Motor neuron (in vitro differentiated cells): ENCODE measurements at places on chromosomes 1 and 21.
A peak's percentile ranks its signal among the peaks of the same experiment; 100 is the strongest.

DNA sequence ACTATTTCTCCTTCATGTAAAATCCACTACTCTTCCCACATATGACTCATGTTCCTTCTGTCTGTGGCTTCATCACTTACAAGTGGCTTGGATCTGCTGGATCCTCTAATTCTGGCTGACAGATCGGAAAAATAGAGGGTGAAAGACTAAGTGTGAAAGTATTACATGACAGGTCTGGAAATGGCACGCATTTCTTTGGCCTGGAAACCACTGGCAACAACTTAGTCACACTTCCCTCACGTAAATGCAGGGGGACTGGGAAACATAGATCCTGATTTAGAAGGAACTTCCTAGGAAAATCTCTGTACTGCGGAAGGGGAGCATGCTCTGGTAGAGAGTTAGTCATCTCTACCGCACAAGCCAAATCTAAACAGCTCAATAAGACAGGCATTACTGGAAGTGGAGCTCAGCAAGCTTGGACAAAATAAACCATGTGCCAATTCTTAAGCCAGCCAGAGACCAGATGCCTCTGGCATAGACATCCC lies 305.4 kb upstream of the PTBP2 start:
- peak; percentile 49 for ATAC-seq

DNA sequence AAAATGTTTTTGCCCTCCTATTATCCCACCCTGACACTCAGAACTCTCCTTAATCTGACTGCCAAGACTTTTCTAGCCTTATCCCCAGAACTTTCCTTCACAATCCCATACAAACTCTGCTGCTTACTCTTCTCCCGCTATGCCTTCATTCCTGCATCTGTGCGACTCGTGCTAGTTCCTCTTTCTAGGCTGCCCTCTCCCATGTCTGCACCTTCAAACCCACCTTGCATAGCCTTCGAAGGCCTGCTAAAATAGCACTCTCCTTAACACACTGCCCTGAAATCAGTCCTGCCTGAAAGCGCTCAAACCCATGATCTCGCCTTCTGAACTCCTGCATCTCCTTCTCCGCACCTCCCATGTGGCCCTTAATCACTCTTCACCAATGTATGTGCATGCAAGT lies 2.5 kb upstream of the NCF2 start:
- no peak for ATAC-seq

DNA sequence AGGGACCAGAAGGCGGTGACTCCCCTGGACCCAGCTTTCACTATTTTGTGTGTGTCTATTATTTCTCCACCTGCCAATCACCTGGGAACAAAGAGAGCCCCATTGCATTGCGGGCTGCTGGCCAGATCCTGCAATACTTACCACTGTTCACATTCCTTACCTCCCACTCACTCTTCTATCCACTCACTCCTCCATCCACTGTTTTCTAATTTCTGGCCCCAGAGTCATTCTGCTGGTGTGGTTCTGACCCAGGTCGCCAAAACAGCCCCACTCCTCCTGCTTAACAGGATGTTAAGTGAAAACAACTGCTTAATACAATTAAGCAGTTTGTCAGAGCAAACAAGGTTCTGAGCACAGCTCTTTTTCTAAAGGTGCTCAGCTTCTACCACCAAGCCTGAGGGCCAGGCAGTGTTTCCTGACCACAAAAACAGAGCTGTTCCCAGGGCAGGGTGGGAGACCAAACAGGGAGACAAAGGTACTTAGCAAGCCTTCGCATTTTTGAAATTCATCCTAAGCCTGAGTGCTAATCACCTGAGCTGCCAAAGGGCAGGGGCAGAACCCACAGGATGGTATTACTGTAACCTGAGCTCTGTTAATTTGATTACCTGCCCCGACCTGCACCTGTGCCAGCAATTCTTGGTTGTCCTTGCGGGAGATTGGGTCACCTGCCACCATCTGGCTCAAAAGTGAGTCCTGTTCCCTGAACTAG lies 38.5 kb upstream of the EFCAB14 start:
- ATAC-seq = no peak

DNA sequence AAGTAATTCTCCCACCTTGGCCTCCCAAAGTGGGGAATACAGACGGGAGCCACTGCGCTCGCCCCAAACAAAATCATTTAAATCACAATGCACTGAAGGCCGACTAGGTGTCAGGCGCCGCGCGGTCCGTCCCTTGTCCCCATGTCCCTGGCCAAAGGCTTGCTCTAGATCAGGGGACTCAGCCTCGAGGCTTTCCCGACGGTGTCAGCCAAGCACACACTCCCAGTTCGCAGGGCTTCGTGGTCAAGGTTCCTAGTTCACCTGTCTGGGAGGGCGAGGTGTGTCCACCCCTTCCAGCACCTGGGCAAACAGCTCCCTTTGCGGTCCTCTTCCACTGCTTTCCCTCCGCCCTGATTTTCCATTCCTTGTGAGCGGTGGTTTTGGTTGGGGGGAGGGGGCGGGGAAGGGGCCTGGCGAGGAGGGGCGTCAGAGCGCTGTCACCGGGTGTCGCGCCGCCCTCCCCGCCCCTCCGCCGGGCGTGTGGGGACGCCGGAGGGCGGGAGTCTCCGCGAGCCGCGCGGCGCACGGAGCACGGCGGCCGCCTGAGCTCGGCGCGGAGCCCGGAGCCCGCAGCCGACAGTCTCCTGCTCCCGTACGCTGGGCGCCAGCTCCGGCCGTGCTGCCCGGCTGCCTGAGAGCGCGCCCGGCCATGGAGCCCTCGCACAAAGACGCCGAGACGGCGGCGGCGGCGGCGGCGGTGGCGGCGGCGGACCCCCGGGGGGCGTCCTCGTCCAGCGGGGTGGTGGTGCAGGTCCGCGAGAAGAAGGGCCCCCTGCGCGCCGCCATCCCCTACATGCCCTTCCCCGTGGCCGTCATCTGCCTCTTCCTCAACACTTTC lies at the start of gene STUM:
STUM (plus strand) TSS at position 509 of the 838 bp plus-strand sequence; CDS start at position 650, 141 bp downstream.
- peak; percentile 75 for ATAC-seq

DNA sequence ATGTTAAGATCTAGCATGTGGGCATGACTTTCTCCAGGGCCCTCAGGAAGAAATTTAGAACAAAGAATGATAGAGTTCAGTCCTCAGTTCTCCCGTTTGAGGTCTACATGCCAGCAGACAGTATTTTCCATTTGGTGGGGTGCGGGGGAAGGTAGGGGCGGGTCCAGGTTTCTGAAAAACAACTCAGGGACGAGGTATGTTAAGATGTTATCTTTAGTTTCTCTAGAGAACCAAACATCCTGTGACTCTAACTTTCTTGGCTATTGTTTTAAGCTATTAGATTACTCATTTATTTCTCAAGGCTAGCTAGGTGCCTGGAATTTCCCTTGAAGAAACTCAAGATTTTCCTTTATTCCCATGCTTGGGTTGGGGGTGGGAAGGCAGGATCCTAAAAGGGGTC lies 42.3 kb upstream of the SYT14 start:
- ATAC-seq = no peak

GRCh38 chr1:212212906-212213305 lies 72.3 kb upstream of the PPP2R5A start:
- no peak for ATAC-seq

DNA sequence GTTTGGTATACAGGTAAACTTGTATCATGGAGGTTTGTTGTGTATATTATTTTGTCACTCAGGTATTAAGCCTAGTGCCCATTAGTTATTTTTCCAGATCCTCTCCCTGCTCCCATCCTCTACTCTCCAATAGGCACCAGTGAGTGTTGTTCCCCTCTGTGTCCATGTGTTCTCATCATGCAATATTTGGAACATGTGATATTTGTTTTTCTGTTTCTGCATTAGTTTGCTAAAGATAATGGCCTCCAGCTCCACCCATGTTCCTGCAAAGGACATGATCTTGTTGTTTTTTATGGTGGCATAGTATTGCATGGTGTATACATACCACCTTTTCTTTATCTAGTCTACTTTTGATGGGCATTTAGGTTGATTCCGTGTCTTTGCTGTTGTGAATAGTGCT lies 10.9 kb downstream of the PHACTR4 start:
- no peak for ATAC-seq

DNA sequence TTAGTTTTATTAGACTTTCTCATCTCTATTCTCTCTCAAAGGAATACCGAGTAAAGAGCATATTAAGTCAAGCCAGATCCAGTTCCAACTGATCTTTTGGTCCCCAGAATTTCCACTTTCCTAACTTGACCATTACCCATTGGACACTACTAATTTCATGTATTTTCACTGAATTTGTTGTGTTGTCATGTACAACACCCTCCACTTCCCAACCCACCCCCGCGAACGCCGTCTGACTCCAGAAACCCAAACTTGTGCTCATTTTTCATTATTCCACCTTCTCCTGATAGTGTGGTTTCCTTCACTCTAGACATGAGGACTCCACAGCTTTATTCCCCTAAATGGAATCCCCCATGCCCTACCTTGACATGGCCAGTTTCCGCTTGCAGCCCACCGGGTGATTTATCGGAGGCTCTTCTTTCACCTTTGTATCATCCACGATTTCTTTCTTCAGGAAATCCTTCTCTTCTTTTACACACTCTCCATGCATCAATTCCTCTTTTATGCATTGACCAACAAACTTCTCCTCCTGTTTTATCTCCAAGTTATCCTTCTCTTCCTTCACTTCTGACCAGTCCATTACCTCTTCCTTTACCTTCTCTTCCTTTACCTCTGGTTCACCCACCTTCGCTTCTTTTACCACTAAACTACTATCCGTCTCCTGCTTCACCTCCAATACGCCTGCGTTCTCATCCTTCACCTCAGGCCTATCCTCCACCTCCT lies 805 bp downstream of the ZNHIT6 start:
- ATAC-seq = no peak

DNA sequence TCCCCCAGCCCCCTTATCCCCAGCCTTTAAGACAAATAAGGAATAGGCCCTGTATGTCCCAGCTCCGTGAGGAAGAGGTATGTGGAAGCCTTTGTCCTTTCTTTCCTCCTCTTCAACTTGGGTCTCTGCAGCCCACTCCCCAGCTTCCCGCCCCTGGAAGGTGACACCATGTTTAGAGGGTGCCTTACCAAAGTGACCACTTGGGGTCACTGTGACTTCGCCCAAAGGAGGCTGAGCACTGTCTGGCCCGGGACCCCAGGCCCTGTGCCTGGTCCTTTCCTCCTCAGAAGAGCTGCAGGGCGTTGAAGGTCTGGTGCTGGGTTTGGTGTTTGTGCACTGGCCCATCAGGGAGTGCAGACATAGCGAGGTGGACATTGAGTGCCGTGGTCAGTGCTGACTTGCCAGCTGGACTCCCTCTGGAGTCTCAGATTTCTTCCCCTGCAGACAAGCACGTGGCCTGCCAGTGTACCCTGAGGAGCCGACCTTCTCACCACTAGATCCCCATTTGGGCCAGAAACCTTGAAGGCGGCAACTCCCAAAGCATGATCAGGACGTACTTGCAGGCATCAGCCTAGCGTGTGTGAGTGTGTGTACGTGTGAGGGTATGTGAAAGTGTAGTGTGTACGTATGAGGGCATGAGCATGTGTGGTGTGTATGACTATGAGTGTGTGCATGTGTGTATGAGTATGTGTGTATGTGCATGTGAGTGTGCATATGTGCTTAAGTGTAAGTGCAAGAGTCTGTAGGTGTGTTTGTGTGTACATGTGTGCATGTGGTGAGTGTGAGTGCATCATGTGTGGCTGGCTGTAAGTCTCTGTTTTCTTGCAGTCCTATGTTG lies 181.4 kb upstream of the KIAA0040 start:
- ATAC-seq = peak; percentile 66

DNA sequence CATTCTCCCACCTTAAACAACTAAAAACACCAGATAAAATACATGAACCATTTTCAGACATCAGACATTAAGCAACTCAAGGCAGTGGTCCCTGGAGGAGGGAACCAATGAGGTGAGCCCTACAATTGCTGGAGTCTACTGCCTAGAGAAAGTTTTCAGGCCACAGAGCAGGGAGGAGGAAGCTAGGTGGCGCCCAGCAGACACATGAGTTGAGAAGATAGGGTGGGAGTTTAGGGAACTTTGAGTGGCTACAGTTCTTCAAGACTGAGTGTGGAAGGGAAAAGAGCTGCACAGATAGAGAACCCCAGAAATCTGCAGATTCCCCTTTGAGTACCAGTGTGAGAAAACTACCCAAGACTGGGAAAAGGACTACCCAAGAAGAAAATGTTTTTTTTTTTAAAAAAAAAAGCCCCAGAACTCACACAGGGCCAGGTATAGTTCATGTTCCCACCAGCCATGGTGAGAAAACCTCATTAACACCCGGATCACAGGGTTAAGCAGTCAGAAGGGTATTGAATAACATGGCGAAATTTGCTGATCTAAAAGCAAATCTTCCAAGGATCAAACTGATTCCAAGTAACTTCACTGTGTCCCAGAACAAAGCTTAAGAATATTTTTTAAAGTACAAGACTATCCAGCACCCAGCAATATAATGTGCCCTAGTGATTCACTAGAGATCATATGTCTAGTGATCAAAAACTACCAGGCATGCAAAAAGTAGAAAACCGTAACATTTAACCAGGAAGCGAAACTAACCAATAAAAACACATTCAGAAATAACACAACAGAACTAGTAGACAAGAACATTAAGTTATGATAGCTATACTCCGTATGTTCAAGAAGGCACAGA lies 12.0 kb downstream of the ALDH9A1 start:
- no peak for ATAC-seq

DNA sequence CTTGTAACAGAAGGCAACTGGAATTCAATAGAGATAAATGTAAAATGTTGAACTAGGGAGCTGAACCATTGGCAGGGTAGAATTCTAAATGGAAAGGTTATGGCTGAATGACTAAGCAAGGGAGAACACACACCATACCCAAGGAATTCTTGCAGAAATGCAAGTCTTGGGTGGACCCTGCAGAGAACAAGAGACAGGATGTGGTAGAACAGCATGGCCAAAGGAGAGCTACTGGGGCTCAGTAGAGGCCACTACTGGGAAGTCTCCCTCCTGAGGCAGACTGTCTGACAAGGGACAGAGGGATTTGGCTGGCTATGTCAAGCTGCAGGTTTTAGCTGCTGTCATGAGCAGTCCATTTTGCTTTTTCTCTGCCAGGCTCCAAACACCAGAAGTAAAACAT lies 180.9 kb downstream of the TNR start:
- ATAC-seq = peak; percentile 68

DNA sequence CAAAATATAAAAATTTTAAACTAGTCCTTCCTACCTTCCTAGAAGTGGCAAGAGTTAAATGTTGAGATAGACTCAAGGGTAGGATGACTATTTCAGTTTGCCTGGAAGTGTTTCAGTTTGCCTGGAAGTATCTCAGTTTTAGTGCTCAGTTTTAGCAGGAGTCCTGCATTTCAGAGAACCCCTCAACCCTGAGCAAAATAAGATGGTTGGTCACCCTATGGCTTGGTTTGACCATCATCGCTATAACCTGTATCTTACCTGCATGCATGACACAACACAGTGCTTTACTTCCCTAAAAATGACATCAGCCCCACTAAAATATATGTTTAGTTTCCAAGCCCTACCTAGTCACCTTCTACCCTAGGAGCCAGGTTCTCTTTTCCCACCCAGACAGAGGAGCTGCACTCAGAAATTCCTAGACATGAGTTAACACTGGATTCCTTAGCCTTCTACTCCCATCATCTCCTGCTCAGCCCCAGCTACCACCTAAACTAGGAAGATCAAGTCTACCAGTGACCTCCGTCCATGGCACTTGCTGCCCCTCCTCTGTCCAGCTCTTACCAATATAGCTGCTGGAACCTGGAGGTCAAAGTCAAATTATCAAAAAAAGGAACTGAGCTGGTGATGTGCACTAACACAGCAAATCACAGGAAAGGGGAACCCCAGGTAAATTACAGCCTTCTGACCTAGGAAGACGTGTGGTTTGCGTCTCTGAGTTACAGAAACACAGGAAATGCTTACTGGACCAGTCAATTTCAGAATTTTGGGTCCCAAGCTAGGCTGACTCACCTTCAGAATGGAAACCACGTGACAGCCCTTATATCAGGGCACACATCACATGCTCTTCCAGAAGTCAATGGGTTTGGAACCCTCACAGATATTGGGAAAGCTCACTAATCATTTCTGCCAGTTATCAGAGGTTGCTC lies 2.2 kb upstream of the G0S2 start:
- no peak for ATAC-seq
